ENCODE measurements at places on chromosomes 11 and 22. TPM values are rescaled to one million over a fixed set of nuclear protein-coding genes. Genes with fewer than 3 reads are reported as not detected.
A peak's percentile ranks its signal among the peaks of the same experiment; 100 is the strongest.

- DNase-seq: no peak
Observed at GRCh38 chr22:29979777-29980321, 96.9 kb downstream of the MTMR3 start.

GRCh38 chr11:131246663-131247062 is 123.8 kb upstream of the NTM start:
- DNase-seq: peak; percentile 6

- DNase-seq: no peak
Observed at GRCh38 chr11:125968354-125968753, 22.5 kb downstream of the VSIG10L2 start.

DNA sequence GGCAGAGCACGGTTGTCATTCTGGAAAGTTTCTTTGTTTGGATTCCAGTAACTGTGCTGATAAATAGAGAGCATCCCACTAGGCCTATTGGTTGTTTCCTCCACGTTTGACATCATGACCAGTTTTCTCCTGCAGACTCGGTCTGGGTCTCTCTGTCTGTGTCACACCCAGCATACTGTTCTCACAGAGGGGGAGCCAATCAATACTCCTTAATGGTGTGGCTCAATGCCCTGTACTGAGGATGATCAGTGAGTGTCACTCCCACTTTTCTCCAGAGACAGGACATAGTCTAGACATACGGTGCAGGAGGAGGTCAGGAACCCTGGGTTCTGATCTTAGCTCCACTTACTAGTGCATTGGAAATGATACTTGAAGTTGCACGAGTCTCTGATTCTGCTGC is 88.2 kb upstream of the BLID start:
- no peak for DNase-seq

DNA sequence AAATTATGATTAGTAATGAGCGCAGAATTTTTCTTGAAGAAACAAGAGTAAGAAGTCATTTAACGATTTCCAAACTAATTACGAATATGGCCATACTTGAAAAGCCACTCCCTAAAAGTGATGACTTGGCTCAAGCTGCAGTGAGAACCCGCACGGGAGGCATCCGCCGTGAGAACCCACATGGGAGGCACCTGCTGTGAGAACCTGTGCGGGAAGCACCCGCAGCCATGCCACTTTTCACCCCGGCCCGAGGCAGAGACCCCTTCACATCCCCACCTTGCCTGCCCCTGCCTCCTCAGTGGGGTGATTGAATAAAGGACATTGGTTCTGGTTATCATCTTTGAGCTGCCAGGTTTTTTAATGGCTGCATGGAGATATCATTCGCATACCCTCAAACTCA is 89.7 kb downstream of the BRD1 start:
- no peak for DNase-seq

- no peak for DNase-seq
Observed at GRCh38 chr11:128756469-128756868, 62.6 kb downstream of the FLI1 start.

DNA sequence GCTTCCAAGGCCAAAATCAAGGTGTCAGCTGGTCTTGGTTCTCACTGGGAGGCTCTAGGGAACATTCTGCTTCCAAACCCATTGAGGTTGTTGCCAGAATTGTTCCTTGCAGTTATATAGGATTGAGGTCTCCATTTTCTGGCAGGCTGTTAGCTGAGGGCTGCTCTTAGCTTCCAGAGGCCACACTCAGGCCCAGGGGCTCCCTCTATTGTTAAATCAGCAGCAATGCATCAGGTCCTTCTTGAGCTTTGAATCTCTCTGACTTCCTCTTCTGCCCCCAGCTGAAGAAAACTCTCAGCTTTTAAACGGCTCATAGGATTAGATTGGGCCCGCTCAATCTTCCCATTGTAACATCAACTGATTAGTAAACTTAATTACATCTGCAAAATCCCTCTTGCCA is 39.3 kb upstream of the BSX start:
- DNase-seq: no peak

DNA sequence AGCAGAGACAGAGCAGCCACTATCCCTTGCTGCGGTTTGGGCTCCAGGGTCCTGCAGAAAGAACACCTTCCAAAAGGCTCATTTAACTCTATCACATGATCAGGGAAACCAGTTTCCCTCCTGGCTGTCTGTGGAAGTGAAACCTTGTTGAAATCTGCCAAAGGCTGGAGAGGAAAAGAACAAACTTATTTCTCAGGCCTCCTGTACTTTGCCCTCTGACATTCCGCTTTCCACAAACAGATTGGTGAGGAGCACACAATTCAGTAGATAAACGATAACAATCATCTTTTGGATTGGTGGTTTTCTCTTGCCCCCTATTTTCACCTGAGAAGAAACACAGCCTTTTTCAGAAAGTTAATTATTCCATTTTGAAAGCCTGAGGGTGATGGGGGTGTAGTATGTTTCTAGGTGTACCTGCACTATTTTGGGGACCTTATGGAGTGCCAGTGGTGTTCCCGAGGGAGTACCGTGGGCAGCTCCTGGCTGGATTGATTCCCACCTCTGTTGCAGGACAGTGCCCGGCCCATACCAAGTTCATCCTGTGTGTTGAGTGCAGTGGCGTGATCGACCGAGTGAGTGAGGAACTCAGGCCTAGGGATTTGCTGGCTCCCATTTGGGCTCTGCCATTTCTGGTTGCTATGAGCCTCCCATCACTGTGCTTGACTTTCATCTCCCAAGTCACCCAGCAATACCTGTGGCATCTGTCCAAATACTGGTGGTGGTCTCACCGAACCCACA is 102.0 kb downstream of the TBC1D22A start:
- DNase-seq: peak; percentile 11

- no peak for DNase-seq
Observed at GRCh38 chr11:134512571-134513538, 100.8 kb upstream of the B3GAT1 start.

DNA sequence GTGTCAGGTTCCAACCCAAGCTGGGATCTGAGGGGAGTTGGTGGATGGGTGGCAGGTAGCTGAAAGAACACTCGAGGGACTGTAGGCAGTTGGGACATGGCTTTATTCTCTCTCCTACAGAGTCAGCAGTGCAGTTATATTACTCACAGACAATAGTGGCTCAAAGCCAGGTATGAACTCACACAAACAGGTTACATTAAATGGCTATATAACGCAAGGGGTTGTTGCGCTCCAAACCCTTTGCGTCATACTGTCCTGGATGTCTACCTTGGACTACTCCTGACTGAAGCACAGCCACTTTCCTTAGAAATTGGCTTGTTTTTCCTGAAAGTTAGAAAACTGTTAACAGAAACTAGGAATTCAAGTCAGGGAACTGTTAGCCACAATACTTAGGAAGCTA is 66.4 kb upstream of the OR4B1 start:
- DNase-seq: no peak

DNA sequence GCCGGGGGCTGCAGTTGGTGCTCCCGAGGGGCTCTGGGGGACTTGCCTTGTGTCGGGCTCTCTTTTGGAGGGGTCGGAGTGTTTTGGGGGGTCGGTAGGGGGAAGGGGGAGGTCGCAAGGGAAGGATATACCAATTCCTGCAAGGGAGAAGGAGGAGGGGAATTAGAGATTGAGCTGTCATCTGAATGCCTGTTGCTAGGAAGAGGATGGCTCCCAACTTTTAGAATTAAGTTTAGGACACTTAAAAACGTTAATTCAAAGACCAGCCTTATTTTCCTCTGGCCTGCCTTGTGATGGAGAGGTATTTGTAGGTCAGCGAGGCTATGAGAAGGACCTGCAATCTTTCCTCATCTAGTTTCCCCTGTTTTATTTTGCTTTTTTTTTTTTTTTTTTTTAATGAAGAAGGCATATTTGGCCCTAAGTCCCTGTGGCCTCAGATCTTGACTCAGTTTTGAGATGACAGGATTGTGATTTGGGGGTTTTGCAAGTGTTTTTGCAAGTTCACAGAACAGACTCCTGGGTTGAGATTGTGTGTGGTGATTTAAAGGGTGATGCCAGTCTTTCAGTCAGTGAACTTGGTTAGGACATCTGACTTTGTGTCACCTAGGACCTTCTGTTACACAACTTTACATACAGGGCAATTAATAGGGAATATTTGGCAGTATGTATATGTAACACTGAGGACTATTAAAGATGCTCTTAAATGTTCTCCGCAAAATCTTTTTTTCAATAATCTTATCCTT is 672 bp downstream of the TMEM135 start:
- peak; percentile 34 for DNase-seq

- DNase-seq: peak; percentile 22
Observed at GRCh38 chr11:102666331-102666957, 39.1 kb downstream of the MMP27 start.

DNA sequence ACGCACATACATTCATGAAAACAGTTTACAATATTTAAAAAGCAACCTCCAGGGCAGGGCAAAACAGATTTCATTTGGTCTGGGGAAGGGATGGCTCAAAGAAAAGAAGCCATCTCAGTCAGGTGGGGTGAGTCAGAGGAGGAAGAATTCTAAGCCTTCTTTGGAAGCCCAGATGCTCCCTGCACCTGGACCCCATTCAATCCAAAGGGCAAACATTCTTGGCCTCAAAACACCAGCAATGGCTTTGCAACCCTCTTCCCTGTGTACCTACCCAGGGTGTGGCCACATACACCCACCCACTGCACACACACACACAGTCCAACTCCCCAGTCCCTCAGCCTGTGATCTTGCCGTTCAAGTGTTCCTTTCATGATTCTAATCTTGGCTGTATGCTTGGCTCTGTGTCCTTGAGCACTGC is 2.0 kb downstream of the KCNE3 start:
- peak; percentile 55 for DNase-seq

DNA sequence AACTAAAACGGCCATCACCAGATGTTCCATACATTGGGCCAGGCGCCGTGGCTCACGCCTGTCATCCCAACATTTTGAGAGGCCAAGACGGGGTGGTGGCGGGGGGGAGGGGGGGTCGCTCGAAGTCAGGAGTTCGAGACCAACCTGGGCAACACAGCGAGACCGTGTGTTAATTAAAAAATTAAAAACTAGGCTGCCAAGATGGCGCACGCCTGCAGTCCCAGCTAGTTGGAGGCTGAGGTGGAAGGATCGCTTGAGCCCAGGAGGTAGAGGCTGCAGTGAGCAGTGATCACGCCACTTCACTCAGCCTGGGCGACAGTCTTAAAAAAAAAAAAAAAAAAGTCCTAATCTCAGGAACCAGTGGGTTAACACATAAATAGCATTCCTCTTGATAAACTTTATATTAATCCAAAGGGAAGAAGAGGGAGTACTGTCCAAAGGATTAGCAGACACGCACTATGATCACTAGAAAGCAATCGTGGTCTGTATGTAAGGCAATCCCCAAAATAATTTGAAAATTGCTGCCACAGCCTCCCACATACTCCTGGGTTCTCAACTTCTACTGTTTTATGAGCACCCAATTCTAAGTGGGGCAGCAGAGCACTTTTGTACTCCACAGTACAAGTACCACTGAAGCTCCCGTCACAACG is 604 bp downstream of the PUS3 start:
- DNase-seq: no peak

DNA sequence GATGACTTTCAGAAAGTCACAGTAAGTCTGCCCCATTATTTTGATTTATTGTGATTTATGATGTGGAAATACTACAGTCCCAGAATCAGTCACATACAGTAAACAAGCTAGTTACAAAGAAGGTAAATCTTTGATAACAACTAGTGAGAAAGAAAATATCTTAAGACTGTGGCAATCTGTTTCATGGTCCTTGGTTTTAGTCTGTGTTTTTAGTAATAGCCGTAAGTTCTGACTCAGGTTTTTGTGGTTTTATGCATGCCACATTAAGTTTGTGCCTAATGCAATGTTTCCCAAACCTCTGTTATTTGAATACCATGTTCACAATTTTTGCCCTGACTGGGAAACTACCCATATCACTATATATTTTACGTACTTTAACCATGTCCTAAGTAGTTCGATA is 6.7 kb downstream of the CEP295 start:
- no peak for DNase-seq

DNA sequence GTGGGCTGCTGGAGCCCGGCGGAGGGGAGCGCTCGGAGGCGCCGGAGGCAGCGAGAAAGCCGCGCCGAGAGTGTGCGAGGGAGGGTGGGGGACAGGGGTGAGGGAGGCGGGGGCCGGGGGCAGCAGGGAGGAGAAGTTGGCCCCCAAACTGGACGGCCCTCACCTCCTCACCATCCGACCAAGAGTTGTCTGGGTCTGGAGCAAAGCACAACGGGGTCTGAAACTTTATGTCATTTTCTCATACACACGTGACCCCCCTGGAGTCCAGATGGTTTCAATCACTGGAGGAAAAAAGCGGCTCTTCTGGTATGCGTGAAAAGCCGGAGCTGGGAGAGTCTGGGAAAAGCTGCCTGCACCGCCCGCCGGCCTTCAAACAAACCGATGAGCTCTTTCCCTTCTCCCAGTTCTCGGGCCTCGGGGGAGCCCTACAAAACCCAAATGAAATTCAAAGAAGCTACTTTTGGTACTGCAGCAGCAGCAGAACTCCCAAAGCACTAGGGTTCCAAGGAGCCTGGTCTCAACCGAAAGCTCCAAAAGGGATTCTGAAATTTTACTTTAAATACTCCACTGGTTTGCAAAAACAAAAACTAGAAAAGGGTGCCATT is 39.7 kb upstream of the AKIP1 start:
- DNase-seq: peak; percentile 20

DNA sequence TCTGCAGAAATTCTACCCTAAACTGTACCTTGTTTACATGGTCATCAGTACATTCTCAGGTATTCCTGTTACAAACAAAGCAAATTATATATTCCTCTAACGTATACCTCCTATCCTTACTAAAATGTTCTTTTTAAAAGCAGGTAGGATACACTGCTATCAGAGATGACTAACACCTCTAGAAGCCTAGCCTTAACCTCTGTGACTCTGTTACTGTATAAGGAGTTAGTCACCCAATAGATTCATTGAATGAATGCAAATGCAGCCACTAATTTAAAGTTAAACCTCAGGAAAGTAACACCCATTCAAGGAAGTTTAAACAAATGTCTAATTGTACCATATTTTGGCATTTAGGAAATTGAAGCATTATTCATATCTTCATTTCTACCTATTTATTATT is 82.2 kb downstream of the FCHSD2 start:
- DNase-seq: no peak

DNA sequence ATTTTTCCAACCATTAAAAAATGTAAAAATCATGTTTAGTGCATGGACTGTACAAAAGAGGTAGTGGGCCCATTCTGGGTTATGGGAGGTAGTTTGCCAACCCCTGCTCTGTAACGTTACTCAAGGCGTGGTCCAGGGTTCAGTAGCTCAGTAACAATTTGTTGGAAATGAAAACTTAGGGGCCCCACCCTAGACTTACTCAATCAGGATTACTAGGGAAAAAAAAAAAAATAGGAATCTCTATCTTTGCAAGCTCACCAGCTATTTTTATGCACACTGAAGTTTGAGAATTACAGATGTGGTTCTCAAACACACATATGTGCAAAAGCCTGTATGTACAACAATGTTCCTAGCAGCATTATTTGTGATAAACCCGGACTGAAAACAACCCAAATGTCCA is 17.3 kb upstream of the LMO2 start:
- DNase-seq: no peak

GRCh38 chr11:29171360-29171950 is 845.4 kb downstream of the KCNA4 start:
- no peak for DNase-seq

The IGLL1 gene
- total RNA-seq: not detected

The SCGB1A1 gene
- not detected for total RNA-seq

The SLC22A8 gene
- total RNA-seq: not detected

The MRGPRE gene
- total RNA-seq: not detected

The C11orf42 gene
- total RNA-seq: not detected

The IFITM1 gene
- 9.5 TPM for total RNA-seq

The BLID gene
- total RNA-seq: 2.0 TPM

All from PC-9 (cell line).